Anterior cingulate cortex (tissue), 58 donors: ENCODE measurements at places on chromosomes 4 and X.

DNA sequence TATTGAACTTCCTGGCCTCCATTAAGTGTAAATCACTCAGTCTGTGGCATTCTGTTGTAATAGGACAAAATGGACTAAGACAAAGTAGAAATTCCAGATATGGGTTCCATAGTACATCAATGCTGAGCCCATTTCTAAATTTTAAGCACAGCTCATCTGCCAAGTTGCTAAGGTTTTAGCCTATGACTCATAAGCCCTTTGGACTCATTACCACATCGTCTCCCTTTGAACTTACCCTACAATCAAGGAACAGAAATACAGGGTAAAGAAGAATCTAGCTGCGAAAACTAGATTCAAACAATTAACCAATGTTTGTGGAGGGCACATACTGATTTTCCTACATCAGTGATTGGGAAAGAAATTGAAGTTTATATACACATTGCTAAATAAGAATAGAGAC is 31.8 kb downstream of the NAA11 start:
- DNase-seq = no peak

- no peak for DNase-seq
Observed at GRCh38 chr4:9812501-9813340, 31.3 kb downstream of the DRD5 start.

DNA sequence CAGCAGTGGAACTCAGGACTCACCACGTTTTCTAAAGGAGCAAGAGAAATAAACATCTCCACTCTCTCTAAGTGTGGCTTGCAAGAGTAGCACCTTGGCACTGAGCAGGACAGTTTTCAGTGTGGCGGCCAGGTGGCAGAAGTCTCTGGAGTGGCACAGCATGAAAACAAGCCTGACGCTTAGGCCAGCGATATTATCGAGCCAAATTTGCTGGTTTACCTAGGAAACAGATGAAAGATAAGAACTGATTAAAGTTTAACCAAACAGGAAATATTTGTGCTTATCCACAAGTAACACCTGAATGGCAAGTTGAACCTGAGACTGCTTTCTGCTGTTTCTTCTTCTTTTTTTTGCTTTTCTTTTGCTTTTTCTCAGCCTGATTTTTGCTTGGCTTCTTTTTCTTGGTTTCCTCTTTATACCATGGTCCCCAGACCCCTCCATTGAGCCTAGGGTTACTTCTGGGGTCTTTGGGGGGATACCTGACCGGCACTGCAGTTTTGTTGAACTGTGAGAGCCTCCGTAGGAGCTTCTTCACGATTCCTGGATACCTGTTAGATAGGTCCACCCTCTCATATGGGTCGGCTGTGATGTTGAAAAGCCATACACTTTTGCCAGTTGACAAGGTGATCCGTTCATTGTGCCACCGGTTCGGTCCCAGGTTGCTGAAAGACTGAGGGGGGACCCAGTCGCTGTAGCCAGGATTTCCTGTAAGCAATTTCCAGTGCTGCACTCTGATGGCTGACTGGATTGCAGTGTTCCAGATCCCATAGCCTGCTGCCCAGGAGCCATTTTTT is 77.3 kb downstream of the ARSJ start:
- DNase-seq = no peak

DNA sequence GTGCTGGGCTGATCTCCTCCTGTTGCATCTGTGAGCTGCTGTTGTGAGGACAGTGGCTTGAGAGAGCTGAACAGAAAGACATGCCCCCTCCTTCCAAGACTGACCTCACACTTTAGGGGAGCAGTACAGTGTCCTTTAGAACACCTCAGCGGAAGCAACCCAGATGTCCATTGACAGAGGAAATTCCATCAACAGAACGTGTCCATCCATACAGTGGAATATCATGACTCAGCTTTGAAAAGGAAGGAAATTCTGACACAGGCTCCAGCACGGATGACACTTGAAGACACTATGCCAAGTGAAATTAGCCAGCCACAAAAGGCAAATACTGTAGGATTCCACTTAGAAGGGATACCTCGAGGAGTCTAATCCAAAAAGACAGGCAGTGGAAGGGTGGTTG is 103.5 kb downstream of the GPR143 start:
- DNase-seq = no peak

- DNase-seq = no peak
Observed at GRCh38 chr4:41814565-41814964, 66.0 kb upstream of the PHOX2B start.

- DNase-seq = no peak
Observed at GRCh38 chr4:174696657-174697056, 132.4 kb downstream of the GLRA3 start.

- DNase-seq = no peak
Observed at GRCh38 chr4:7910952-7911578, 28.6 kb downstream of the AFAP1 start.

GRCh38 chrX:2955281-2955680 is 26.1 kb upstream of the ARSD start:
- DNase-seq = no peak

DNA sequence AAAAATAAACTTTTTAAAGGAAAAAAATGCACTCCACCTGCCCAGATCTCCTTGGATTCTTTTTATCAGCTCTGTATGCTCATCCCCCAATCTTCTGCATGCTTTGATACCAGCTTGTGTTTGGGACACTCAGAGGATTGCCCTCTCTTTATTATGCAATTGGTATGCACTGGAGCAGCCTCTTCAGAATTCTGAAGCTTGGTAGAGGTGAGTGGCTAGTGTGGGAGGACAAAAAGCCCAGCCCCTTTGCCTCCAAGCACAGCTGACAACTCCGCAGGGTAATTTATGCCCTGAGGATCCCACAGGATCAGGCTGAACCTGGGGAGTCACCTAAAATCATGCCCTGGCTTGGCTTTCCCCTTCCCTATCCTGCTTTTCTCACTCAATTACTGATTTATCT is 16.7 kb downstream of the IL21 start:
- no peak for DNase-seq
